ENCODE measurements at places on chromosomes 12 and 14. TPM values are rescaled to one million over a fixed set of nuclear protein-coding genes. Genes with fewer than 3 reads are reported as not detected.

Gene ZNF664
- total RNA-seq: 28.6 TPM

Gene RND1
- total RNA-seq: 5.8 TPM

Gene TEX52
- 11.3 TPM for total RNA-seq

Gene FAM181A
- not detected for total RNA-seq

Gene SLCO1B1
- total RNA-seq: not detected

Gene TAS2R13
- total RNA-seq: 5.3 TPM

Gene FAM222A
- total RNA-seq: 4.1 TPM

Gene INHBC
- not detected for total RNA-seq

Gene KIF5A
- total RNA-seq: 2.2 TPM

Measured in umbilical cord (tissue), 2 donors.